ENCODE measurements at places on chromosomes 12 and 14. TPM values are rescaled to one million over a fixed set of nuclear protein-coding genes. Genes with fewer than 3 reads are reported as not detected.

- no peak for DNase-seq
Measured at GRCh38 chr12:120352117-120352516, 16.8 kb downstream of the MSI1 start.

KRT2 gene
- not detected for total RNA-seq

LTB4R gene
- total RNA-seq = 2.2 TPM

DNA sequence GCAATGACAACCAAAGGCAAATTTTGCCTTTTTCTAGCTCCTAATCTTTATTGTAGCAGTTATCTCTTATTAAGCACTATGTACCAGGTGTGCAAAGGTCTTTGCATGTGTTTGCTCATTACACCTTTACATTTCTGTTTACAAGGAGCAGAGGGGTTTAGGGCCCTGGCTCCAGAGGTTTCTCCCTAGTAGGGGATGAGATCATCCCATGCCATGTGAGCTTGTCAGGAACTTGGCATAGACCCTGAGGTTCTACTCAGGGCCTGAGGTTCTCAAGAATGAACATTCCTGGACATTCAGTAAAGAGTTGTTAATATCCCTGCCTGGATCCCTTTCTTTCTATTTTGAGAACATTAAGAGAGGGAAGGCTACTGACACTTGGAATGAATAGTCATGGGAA is 292.0 kb downstream of the RPAP3 start:
- DNase-seq = no peak

PLBD1 gene
- total RNA-seq = 0.40 TPM

GRCh38 chr12:56990648-56991318 is 15.6 kb downstream of the ZBTB39 start:
- DNase-seq = no peak

DNA sequence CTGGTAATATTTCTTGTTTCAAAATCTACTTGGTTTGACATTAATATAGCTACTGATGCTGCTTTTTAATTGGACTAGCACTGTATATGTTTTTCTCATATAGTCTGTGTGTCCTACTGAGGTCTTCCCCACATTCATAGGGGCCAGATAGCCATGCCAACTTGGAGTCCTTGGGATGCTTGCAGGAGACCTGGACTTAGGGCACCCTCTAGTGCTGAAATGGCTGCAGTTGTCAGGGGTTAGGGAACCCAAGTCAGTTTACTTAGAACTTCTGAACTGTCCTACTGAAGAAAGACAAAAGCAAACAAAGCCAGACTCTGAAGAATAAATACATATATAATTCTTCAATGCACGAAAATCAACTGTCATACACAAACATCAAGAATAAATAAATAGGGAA is 279.9 kb upstream of the SYT1 start:
- no peak for DNase-seq

LYSET gene
- 17.1 TPM for total RNA-seq

RBP5 gene
- total RNA-seq = 0.22 TPM

DNA sequence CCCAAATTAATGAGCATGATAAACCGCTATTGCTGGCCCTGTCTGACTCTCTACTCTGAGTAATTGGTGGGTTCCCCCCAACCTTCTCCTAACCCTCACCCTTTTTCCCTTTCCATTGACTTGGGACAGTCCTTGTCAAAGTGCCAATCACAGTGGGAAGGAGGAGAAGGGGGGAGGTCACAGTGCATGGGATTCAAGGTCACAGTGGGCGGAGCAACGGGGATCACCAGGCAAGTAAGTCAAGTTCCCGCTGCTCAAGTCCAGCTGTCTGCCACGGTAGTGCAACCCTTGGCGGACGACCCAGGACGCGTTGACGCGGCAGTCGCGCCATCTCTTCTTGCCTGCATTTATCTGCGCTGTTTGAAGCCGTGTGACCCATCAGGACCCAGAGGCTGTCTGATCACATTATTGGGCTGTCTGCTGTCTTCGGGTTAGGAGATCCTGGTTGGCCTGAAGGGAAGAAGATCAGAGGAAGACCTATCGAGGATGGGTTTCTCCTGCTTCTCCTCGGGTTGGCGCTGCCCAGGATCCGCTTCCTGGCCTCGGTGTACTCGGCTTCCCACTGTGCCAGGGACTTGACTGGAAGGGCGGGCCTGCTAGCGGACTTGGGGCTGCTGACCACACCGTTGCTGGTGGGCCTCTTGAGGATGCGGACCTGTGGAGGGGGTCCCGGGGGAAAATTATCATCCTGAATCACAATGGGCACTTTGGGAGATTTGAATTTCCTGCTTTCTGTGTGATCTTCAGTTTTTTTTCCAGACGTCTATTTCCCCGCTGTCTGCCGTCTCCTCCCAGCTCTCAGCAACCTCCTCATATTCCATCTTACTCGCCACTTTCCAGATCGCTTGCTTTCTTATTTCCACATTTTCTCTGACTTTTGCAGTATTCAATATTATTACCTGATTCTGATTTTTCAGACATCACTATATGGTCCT is 3.1 kb upstream of the MDM2 start:
- DNase-seq = no peak

SLC25A21 gene
- 0.87 TPM for total RNA-seq

DNA sequence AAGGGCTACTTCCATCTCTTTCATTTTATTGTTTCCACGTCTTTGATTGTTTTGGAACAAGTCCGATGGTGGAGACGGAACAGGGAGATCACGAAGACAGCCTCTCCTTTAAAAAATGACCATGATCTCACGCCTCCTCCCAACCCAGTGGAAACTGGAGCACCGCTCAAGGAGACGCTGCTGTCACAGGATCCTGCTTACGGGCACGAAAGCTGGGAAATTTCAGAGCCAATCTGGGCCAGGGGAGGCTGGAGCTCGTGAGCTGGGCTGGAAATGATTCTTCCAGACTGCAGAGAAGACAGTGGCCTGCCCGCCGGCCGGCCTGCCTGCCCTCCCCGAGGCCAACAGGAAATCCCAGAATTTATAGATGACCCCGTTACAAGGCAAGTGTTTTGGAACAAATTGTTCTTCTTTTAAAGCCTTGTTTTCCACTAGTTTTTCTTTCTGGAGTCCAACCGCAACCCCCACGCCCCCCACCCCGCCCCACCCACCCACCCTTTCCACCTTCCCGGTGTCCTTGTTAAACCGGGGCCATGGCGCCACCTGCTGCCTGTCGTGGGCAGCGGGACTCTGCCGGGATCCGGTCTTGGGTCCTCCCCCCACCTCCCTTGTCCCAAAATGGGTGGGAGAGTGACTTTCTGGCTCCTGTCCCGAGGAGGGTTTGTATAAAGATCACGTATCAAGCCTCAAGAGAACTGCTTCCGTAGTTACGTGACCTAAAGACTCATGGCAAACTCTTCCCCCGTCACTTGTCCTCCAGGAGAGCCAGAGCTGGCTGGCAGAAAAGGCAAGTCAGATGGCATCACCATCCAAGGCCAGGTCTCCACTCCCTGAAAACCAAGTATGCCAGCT is 40.3 kb downstream of the MAP1LC3B2 start:
- peak; percentile 83 for DNase-seq

DNA sequence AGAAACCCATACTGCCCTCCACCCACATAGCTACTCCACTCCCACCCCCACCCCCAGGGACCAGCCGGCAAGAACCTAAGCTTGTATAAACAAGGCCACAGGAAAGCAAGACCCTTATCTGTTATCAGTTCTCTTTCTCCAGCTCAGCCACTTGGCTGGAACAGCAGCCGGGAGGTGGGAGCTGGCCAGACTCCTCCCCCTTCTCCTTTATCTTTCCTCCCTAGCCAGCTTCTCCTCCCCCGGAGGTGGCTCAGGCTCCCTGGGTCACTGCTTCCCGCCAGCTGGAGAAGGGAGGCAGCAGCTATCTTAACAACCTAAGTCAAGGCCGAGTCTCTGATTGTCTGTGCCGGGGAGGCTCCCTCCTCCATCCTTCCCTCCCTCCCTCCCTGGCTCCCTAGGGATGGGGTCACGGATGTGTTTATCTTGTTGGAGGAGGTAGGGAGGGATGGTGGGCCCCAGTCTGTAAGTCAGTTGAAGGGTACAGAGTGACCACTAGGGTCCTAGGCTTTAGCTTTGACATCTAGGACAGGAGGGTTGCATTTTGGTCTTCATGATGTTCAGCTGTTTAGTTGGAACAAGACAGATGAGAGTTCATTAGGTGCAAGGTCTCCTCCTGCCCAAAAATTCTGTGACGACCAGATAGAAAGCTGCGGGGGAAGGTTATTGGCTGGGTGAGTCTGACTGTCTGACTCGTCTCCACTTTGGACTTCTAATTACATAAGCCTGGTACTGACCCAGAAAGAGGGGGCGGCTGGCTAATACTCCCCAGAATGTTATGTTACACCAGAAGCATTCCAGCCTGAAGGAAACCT is 29.7 kb downstream of the ZFP36L1 start:
- no peak for DNase-seq

DNA sequence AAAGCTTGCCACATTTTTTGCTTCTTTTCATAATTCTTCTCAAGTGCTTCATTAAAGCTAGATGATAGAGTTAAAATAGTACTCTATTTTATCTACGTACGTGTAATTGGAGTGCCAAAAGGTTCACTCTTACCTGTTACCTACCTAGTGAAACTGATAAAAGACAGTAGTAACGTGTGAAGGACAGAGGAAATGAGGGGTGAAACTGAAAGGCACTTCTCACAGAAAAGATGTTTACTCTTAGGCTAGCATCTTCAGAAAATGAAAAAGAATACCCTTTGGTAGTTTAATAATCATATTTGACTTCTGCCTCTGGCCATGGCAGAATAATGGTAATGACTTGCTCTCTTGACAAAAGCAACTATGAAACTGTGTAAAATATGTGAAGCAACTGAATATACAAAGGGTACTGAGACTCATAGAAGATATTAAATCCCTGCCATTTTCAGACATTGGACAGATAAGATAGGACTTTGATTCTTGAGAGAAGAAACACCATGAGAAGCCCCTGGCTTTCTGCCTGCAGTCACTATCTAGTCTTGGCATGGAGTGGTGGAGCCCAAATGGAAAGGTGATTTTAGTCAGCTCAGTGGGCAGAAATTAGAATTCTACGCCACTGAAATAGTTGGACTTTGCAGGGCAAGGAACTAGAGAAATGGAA is 6.3 kb upstream of the EVL start:
- no peak for DNase-seq

GRCh38 chr12:54040148-54040494 is 7.3 kb downstream of the HOXC5 start:
- DNase-seq = no peak

DENND5B gene
- total RNA-seq = 7.2 TPM

PIWIL1 gene
- not detected for total RNA-seq

DNA sequence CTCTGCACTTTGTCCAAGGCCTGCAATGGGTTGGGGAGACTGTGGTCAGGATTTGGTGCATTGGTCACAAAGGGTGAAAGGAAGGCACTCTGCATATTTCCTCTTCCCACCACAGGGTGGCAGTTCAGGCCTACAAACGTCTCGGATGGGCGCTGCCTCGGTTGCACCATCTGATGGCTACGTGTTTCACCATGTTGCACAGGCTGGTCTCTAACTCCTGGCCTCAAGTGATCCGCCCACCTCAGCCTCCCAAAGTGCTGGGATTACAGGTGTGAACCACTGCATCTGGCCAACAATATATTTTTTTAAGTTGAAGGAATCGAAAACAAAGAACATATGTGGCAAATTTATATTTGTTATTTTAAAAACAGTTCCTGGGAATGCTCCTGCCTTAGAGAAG is 35.1 kb downstream of the TMBIM6 start:
- peak; percentile 83 for DNase-seq

DNA sequence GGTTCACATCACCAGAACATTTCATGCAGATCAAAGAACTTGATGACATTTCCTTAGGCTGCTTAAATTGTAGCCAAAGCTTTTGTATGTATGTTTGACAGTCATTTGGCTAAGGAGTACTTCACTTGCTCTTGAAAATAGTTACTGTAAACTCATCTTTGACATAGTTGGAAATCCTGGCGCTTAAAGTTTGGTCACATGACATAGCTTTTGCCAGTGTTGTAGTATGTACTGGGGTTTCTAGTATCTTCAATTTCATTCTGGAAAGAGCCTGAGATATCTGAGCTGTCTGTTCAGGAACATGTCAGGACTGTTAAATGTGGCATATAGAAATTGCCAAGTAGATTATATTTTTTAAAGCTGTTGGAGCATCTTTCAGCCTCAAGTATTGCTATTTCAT is 55.7 kb downstream of the WDR20 start:
- DNase-seq = no peak

DNA sequence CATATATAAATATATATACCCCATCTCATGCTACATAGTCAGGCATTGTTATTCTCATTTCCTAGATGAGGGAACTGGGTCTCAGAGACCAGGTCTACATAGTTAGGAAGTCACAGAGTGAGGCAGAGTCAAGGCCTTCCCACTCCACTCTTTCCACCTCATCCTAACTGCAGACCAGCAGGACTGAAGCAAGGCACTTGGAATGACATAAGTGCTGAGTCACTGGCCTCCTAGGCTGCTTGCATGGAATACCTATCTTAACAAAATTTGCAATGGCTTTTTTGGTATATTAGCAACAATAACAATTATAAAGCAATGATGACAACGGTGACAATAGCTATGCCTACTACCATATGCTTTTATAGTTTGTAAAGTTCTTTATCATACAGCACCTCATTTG is 5.4 kb upstream of the ANO4 start:
- no peak for DNase-seq
